ENCODE measurements at places on chromosomes 2 and 18. TPM values are rescaled to one million over a fixed set of nuclear protein-coding genes. Genes with fewer than 3 reads are reported as not detected.

DNA sequence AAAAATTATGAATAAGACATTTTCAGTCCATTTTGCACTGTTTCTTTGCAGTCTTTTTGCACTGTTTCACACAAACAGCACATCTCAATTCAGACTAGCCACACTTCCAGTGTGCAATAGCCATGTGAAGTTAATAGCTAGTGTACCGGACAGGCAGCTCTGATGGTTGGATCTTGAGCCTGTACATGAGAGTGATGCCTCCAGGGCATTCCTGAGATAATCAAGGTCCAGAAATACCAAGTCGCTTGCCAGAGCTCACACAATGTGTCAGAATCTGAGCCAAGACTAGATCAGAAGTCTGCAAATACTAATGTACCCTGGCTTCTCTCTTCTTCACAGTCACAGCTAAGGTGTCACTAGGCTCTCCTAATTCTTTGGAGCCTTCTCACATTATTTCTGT is 180.2 kb downstream of the OSR1 start:
- no peak for DNase-seq

DNA sequence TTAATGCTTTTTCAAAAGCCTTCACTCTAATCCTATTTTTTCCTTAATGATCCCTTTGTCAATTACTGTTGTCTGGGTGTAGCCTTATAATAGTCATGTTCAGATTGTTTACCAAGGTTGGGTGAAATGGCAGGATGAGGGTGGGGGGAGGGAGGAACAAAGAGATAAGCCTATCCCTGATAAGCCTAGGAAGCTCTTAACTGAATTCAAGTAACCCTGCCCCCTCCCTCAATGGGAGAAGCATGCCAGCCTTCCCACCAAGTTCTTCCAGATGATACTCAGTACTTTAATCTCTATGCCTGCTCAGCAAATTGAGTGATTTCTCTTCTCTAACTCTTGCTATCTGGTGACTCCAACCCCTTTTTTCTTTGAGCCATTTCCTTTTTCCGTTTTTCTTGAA is 180.3 kb upstream of the ETAA1 start:
- DNase-seq = no peak

DNA sequence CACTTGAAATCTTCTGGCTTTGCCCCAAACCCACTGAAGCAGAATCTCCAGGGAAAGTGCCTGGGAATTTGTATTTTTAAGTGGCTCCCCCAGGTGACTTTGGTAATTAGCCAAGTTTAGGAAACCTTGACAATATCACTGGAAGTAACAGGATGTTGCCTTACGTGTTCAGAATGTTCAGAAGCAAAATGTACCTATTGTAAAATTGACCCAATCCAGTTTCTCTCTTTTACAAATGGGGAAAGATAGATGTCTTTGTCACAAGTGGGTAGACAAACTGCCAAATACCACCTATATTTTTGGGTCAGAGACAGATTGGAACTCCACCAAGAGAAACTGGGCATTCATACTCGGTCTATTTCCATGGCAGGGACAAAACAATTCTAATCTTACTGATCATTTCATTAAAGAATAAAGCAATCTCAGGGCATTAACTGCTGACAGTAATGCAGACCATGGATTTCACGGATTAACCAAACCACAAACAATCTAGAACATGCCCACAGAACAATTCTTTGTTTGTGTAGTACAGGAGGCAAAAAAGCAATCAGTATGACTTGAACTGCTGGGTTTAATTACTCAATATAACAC is 255.8 kb downstream of the ERBB4 start:
- DNase-seq = no peak

DNA sequence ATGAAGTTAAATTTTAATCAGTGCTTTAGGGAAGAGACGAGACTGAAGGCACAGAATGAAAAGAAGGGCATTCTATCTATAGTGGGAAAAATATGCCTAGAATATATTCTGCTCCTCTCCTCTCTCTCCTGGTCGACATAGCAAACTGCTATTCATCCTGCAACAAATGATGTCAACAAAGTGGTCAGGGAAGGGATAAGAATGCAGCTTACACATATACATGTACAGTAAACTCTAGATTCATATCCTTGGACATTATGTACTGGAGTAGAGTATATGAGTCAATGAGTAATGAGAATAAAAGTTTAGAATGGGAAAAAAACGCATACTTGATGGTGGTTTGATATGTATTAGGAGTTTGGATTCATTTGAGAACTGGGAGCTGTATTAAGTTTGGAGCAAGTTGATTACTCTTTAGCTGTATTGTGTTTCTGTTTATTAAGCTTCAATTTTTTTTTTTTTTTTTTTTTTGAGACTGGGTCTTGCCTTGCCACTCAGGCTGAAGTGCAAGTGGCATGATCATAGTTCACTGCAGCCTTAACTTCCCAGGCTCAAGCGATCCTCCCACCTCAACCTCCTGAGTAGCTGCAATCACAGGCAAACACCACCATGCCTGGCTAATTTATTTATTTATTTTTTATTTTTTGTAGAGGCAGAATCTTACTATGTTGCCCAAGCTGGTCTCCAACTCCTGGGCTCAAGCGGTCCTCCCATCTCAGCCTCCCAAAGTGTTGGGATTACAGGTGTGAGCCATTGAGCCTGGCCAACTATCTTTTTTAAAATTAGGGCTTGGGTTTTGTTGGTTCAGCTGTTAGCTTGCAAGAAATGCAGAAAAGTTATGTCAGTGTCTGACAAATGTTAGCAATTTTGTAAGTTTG is 53.8 kb downstream of the STAT1 start:
- DNase-seq = no peak

DNA sequence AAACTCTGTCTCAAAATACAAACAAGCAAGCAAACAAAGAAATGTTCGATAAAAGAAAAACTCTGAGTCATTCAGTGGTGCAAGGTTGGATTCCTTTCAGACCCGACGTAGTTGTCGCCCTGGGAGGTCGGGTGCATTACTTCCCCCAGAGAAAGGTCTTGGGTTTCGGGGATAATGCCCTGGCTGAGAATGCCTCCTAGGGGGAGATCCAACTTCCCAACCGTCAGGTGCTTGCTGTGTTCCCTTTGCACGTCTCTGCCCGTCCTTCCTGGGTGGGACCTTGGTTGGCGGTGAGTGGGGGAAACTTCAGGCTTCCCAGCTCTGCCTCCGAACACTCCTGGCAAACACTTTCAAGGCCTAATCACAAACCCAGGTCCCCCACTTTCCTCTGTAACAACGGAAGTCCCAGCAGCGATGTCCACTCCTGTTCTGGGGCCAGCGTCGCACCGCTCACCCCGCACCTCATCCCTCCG is 609 bp downstream of the TPGS2 start:
- peak; percentile 40 for DNase-seq

DNA sequence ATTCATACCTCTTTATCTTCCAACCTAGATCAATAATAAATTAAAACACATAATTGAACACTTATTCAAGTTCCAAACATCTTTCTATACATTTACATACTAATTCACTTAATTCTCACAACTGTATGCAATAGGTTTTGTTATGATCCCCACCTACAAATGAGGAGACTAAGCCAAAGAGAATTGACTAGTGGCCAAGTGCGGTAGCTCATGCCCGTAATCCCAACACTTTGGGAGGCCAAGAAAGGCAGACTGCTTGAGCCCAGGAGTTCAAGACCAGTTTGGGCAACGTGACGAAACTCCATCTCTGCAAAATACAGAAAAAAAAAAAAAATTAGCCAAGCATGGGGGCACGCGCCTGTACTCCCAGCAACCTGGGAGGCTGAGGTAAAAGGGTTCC is 36.8 kb downstream of the KCNG3 start:
- no peak for DNase-seq

DNA sequence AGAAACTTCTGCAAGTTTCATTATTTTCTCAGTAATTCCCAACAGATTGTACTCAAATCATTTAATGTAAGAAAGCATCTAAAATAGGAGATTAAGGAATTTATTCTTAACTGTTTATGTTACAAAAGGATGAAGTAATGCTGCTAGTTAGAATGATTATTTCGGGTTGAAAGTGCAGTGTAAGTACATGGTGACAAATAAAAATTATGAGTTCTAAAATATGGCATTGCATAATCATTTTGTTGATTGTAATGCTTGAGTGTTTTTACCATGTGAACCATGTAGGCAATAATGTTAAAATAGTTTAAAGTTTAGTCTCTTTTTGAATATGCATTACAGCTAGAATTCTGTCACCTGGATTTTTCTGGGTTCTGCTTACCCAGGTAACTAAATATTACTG is 149.0 kb upstream of the SP5 start:
- DNase-seq = no peak

- DNase-seq = no peak
These were observed 41.1 kb downstream of the LDLRAD4 start for GRCh38 chr18:13259701-13260100.

GRCh38 chr2:169485650-169486138 is 6.4 kb downstream of the BBS5 start:
- DNase-seq = no peak

DNA sequence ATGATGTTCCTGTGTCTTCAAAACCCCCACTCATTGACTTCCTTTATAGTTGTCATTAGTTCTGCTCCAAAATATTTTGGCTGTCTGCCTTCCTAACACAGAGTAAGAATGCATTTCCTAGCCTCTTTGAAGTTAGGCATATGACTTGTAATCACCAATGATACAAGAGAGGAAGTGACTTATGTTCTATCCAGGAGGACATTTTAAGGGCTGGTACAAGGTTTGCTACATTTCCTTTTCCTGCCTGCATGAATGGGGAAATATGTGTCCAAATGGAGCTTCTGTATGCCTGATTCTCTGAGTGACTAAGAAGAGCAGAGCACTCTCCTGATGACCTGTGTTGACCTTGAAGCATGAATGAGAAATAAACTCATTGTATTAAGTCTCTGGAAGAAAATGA is 115.1 kb downstream of the PLCL1 start:
- peak; percentile 29 for DNase-seq

- DNase-seq = no peak
These were observed 45.6 kb downstream of the DIPK1C start for GRCh38 chr18:74411475-74411874.

DNA sequence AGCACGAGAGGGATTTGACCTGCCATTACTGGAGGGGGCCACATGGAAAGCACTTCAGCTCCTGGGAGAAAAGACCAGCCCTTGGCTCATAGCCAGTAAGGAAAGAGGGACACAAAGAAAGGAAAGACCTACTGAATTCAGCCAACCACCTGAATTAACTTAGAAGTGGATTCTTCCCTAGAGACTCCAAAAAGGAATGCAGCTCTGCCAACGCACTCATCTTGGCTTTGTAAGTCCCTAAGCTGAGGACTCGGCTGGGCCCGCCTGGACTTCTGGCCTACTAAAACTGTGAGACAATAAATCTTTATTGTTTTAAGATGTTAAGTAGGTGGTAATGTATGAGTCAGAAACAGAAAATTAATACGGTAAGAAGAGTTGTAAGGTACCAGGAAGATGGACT is 11.5 kb downstream of the ATF2 start:
- DNase-seq = no peak

DNA sequence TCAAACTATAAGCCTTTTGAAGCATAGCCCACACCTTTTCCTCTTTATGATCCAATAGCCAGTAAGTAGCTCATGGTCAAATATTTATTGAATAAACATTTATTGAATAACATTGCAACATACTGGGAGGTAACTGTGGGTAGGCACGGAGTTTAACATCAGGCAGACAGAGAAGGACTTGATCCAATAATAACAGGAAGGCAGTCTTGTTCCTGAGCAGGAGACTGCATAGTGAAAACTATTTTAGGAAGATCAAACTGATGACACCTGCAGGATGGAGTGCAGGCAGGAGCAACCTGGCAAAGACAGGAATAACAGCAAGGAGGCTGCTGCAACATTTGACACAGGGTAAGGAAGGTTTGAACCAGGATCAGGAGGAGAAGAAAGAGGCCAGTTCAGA is 3.1 kb upstream of the DCTN1 start:
- DNase-seq = no peak

The DNAJC5G gene
- total RNA-seq = not detected

The CPS1 gene
- total RNA-seq = 13.8 TPM

The PCARE gene
- not detected for total RNA-seq

The PPP1R1C gene
- total RNA-seq = not detected

The IL18RAP gene
- not detected for total RNA-seq

The C2orf76 gene
- 15.5 TPM for total RNA-seq

The SLC19A3 gene
- total RNA-seq = not detected

All from HT1080 (cell line).